Memory B cell (primary cell): ENCODE measurements at places on chromosomes 2 and 18.

- H3K27me3 ChIP-seq, result no peaks in the 10 kb centered on the region
- no peak overlapping the region for H3K27ac ChIP-seq
- no peak overlapping the region for H3K4me3 ChIP-seq
- peaks cover 7% of the 10 kb centered on the region for H3K4me1 ChIP-seq
- H3K36me3 ChIP-seq, result peaks cover 2% of the 10 kb centered on the region
These were observed 212.3 kb downstream of the MGAT5 start for GRCh38 chr2:134466141-134466540.

GRCh38 chr2:226275215-226275614 lies 524.4 kb downstream of the IRS1 start:
- DNase-seq, result no peak
- no peak overlapping the region for H3K4me3 ChIP-seq
- peaks cover 5% of the 10 kb centered on the region for H3K27me3 ChIP-seq
- no peak overlapping the region for H3K27ac ChIP-seq
- no peaks in the 10 kb centered on the region for H3K4me1 ChIP-seq
- no peaks in the 10 kb centered on the region for H3K36me3 ChIP-seq

DNA sequence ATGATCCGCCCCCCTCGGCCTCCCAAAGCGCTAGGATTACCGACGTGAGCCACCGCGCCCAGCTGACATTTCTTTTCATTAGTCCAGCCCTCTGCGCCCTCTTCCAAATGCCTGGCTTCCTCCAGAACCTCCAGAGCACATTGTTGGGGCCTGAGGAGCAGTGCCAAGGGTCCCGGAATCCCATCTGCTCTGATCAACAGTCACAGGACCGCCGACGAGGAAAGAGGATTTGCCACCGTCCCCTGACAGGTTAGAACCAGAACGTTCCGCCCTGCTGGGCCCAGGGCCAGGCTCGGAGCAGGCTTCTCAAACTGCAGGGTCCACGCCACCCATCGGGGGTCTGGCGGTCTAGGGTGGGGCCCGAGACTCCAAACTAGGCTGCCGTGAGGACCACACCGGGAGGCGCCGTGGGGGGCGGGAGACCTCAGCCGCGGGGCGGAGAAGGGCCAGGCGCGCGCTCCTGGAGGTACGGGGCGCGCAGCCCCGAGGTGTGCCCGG lies 36.9 kb upstream of the ITM2C start:
- peaks cover 7% of the 10 kb centered on the region for H3K4me1 ChIP-seq
- H3K36me3 ChIP-seq, result peaks cover 2% of the 10 kb centered on the region
- peak overlapping the region; percentile 51 for H3K4me3 ChIP-seq
- peaks cover 18% of the 10 kb centered on the region for H3K27me3 ChIP-seq

DNA sequence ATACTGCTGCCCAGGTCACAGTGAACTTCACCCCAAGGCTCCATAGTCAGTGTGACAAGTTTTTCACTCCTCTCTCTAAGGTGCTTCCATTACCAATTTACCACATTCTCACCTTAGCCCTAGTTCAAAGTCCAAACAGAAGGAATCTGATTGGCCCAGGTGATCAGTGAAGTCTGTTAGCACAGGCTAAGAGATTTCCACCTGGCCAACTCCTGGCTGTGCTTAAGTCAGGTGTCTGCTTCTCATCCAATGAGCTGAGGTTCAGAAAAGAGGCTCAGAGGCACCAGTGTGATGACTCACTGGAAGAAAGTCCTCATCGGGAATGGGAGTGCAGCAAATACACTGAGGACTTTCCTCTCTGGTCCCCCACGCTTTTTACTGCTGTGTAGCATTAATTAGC lies 164.4 kb upstream of the MGAT5 start:
- no peak overlapping the region for H3K4me3 ChIP-seq
- H3K27ac ChIP-seq, result no peak overlapping the region
- H3K4me1 ChIP-seq, result peaks cover 12% of the 10 kb centered on the region
- peaks cover 2% of the 10 kb centered on the region for H3K36me3 ChIP-seq
- no peak for DNase-seq

DNA sequence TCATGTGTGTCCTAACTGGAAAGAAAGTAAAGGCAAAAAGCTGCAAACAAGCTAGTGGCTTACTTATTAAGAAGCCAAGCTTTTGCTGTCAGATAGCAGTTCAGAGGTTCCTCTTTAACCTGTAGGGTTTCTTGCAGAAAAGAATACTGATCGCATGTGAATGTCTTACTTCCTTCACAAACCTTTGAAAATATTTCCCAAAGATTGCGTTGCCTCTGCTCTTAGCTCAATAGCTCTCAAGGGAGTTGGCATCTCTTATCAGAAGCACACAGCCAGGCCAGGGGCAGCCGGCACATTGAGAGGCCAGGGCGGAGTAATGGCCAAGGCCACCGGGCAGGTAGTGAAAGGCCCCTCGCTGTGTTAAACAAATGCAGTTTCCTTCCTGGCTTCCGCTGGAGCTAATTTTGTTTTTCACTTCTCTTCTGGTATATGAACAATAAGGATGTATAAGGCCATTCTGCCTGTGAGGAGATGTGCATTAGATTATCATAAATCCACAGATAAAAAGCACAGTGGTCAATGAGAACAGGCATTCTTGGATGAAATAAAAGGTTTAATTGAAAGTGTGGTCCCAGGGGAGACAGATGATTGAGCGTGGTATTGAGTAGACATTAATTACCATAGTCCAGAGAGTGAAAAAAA lies 542.4 kb upstream of the NRP2 start:
- peak; percentile 10 for DNase-seq
- peaks cover 7% of the 10 kb centered on the region for H3K4me1 ChIP-seq
- H3K27me3 ChIP-seq, result no peaks in the 10 kb centered on the region
- peak overlapping the region; percentile 73 for H3K4me3 ChIP-seq

DNA sequence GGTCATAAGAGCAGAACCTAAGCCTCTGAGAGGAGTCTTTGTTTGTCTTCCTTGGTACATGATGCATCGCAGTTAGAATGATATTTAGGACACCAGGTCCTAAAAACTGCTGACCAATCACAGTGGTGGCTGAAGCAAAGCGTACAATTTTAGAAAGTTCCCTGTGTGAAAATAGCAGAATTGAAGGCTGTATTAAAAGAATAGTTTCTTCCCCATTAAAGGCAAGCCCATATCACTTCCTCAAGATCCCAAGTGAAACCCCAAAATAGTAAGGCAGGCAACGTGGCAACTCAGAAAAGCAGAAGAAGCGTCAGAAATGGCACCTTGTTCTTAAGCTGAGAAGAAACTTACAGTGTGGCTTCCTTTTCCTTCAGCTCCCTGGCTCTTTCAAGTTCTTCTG lies 154.8 kb upstream of the PGAP1 start:
- H3K4me1 ChIP-seq, result peaks cover 8% of the 10 kb centered on the region
- no peak for DNase-seq
- H3K27me3 ChIP-seq, result no peaks in the 10 kb centered on the region
- peak overlapping the region; percentile 89 for H3K27ac ChIP-seq

DNA sequence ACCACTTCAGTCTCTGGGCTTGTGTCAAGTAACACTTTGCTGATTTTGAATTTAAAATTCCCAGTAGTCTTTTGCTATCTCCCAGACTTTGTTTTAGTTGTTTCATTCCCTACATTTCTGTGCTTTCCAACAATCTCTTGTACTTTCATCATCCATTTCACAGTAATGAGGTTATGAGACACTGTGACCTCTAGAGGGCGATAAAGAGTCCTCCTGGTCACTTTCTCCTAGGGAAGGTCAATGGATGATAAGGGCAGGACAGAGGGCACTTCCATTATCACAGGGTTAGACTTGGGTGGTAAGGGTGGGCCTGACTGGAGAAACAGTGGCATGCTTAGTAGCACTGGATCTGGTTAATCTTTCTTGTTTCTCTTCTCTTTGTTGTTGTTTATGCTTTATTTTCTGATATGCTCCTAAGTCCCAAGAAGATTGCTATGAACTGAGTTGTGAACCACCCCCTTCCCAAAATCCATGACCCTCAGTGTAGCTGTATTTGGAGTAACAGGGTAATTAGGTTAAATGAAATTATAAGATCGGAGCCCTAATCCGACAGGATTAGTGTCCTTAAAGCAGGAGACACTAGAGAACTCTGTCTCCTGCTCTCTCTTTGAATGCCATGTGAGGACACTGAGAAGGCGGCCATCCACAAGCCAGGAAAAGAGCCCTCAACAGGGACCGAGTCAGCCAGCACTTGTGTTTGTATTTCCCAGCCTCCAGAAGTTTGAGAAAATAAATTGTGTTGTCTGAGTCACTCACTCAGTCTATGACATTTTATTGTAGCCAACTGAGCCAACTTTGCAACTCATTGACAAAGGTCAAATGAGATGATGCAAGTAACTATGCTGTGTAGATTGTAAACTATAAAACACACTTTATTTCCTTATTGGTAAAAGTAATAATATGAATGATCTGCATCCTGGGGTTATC lies 779.2 kb downstream of the CNTNAP5 start:
- H3K27ac ChIP-seq, result no peak overlapping the region
- DNase-seq, result no peak
- H3K4me3 ChIP-seq, result no peak overlapping the region
- H3K27me3 ChIP-seq, result no peaks in the 10 kb centered on the region
- H3K4me1 ChIP-seq, result no peaks in the 10 kb centered on the region

DNA sequence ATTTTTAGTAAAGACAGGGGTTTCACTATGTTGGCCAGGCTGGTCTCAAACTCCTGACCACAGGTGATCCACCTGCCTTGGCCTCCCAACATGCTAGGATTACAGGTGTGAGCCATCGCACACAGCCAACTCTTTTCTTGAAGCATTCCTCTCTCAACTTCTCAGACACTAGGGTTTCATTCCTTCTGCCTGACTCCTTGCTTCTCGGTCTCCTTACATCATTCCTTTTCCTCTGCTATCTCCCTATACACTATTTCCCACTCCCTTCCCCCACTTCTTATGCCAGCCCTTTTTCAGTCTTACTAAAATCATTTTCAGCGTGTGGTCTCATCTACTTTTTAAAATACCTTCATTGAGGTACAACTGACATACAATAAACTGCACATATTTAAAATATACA lies 6.1 kb downstream of the SOS1 start:
- no peaks in the 10 kb centered on the region for H3K27me3 ChIP-seq
- no peak overlapping the region for H3K4me3 ChIP-seq
- no peak for DNase-seq
- no peak overlapping the region for H3K27ac ChIP-seq

GRCh38 chr2:18833941-18834340 lies 244.6 kb upstream of the NT5C1B start:
- DNase-seq, result no peak
- H3K4me1 ChIP-seq, result no peaks in the 10 kb centered on the region
- no peak overlapping the region for H3K4me3 ChIP-seq
- no peak overlapping the region for H3K27ac ChIP-seq

DNA sequence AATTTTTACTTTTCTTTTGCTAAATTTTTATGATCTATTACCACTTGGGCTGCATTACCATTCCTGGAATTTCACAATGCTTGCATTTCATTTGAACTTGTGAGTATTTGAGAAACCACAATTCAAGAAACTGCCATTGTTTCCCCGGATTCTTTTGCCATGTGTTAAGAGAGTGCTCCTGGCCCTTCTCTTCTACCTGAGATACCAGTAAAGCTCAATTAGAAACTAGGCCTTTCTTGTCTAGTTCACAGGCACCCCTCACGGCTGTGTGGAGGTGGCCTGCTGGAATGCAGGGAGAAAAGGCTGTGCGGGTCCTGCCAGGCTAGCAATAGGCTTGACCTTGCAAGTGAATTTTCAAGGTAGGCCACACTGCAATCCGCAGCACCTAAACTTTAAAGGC lies 40.8 kb downstream of the ZEB2 start:
- peaks cover 41% of the 10 kb centered on the region for H3K4me1 ChIP-seq
- no peak overlapping the region for H3K4me3 ChIP-seq
- no peaks in the 10 kb centered on the region for H3K27me3 ChIP-seq

GRCh38 chr2:45649858-45650811 lies 1.3 kb upstream of the PRKCE start:
- peak; percentile 46 for DNase-seq
- H3K27ac ChIP-seq, result peak overlapping the region; percentile 91

DNA sequence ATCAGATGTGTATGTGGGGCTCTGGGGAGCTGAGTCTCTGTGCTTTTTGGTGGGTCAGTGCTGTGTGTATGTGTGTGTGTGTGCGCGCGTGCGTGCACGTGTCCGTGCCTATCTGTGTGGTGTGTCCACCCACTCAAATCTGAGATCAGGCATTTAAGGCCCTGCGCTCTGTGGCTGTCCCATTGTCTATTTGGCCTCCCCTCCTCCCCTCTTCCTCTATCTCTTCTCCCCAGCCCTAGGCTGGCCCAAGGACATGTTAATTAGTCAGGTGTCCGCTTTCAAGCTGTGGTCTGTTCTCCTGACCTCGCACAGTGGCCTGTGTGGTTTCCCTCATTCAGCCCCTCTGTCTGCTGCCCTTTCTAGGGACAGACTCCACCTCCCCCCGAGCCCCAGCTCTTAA lies 136.4 kb downstream of the DYSF start:
- DNase-seq, result no peak
- H3K27ac ChIP-seq, result no peak overlapping the region
- H3K36me3 ChIP-seq, result no peaks in the 10 kb centered on the region
- peaks cover 2% of the 10 kb centered on the region for H3K27me3 ChIP-seq
- no peak overlapping the region for H3K4me3 ChIP-seq

DNA sequence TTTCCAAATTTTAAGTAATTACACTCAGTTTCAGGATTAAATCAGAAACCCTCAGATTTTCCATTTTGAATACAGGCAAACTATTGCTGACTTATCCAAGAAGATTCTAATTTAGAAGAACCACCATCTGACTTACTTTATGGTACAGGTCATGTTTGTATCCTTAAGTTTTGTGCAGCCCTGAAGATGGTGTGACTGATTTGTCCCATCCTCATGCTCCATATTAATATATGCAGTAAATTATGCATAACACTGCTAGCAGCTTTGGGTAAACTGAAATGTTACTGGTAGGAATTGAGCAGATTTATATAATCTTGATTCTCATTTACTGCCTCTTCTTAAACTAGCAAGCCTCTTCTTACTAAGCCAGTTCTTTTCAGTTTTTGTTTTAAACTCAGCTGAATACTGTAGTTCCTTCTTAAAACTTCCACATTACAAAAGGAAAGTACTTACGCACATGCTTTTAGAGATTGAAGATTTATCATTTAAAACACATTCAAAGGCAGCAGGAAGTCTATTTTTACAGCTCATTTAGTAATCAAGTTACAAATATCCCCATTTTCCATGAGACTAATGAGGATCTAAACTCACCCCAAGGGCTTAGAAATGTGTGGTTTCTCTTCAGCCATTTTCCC lies 25.7 kb downstream of the MEX3C start:
- no peak overlapping the region for H3K4me3 ChIP-seq

DNA sequence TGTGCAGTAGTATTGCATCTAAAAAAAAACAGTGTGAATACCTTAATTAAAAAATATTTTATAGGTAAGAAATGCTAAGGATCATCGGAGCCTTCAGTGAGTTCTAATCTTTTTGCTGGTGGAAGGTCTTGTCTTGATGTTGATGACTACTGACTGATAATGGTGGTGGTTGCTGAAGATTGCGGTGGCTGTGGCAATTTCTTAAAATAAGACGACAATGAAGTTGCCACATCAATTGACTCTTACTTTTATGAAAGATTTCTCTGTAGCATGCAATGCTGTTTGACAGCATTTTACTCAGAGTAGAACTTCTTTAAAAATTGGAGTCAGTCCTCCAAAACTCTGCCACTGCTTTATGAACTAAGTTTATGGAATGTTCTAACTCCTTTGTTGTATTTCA lies 36.2 kb downstream of the GLS start:
- DNase-seq, result no peak
- H3K4me1 ChIP-seq, result peaks cover under 1% of the 10 kb centered on the region
- H3K27ac ChIP-seq, result no peak overlapping the region
- no peaks in the 10 kb centered on the region for H3K27me3 ChIP-seq

GRCh38 chr2:241458687-241459086 lies 49.7 kb downstream of the STK25 start:
- H3K4me1 ChIP-seq, result no peaks in the 10 kb centered on the region
- DNase-seq, result no peak
- no peaks in the 10 kb centered on the region for H3K27me3 ChIP-seq
- H3K4me3 ChIP-seq, result no peak overlapping the region
- no peak overlapping the region for H3K27ac ChIP-seq
- no peaks in the 10 kb centered on the region for H3K36me3 ChIP-seq
